ENCODE measurements at places on chromosomes 1 and 21. TPM values are rescaled to one million over a fixed set of nuclear protein-coding genes. Genes with fewer than 3 reads are reported as not detected.
A peak's percentile ranks its signal among the peaks of the same experiment; 100 is the strongest.

GRCh38 chr1:14167884-14168283, 430.6 kb upstream of the KAZN start:
- no peak for DNase-seq

- no peak for DNase-seq
Observed at GRCh38 chr1:30786264-30786991, 28.9 kb upstream of the LAPTM5 start.

- DNase-seq: no peak
Observed at GRCh38 chr21:42384156-42384945, 11.5 kb downstream of the TMPRSS3 start.

- no peak for DNase-seq
Observed at GRCh38 chr1:72324451-72324850, 42.1 kb upstream of the NEGR1 start.

DNA sequence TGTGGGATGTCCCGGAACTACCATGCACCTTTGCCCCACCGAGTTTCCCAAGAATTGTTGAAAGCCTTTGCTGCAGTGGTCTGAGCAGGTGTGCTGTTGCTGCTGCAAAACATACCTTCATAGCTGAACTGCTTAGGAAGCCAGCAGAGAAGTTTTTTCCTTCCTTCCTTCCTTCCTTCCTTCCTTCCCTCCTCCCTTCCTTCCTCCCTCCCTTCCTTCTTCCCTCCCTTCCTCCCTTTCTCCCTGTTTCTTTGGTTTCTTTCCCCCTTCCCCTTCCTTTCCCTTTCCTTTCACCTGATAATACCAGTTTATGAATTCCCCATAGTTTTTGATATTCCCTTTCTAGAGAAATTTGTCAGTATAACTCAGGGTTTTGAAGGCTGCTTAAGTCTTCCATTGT, 10.8 kb upstream of the SH3D21 start:
- DNase-seq: no peak

DNA sequence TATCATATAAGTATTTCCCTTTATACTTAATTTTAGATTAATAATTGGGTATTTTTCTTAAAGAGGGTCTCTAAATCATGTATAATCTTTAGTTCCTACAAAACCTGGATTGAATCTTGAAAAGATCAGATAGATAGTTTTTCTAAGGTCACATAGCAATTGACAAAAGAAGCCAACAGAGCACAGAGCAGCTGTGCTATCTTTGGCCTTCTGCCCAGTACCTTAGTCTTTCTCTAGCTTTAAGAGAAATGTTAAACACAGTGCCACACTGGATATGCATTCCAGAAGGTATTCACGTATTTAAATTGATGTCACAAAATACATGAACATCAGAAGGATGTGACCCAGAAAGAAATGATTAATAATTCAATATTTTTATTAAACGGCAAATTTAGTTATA, 86.8 kb downstream of the C21orf91 start:
- DNase-seq: peak; percentile 5

DNA sequence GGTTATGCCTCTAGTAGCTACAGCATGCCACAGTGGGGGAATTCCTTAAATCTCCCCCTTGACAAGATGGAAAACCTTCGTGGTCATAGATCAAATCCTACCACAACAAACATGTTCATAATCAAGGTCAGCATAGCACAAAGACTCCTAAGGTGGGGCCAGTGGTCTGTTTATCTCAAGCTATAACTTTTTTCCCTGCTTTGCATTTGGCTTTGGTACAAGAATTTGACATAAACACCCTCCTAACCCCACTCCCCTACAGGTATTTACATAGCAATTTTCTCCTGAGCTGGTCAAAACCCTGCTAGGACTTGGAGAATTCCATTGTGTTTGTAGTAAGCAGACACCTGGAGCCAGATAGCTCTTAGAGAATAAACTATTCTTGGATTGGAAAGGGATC, 58.5 kb downstream of the HIVEP3 start:
- no peak for DNase-seq

- DNase-seq: no peak
Observed at GRCh38 chr1:179126338-179127060, 44.6 kb downstream of the TOR3A start.

DNA sequence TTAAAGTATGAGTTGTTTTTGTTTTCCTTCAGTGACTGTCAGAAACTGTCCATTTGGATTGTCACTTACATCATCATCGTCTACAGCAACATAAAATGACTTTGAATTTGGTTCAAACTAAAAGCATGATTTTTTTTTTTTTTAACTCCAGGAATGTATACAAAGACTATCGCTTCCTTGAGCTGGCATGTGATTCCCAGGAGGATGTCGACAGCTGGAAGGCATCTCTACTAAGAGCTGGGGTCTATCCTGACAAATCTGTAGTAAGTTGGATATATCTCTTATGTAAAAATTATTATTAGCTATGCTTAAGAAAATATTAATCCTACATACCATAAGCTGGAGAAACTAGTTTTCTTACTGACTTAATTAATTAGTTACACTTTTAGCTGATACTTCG, 111.9 kb upstream of the C1orf105 start:
- peak; percentile 60 for DNase-seq

DNA sequence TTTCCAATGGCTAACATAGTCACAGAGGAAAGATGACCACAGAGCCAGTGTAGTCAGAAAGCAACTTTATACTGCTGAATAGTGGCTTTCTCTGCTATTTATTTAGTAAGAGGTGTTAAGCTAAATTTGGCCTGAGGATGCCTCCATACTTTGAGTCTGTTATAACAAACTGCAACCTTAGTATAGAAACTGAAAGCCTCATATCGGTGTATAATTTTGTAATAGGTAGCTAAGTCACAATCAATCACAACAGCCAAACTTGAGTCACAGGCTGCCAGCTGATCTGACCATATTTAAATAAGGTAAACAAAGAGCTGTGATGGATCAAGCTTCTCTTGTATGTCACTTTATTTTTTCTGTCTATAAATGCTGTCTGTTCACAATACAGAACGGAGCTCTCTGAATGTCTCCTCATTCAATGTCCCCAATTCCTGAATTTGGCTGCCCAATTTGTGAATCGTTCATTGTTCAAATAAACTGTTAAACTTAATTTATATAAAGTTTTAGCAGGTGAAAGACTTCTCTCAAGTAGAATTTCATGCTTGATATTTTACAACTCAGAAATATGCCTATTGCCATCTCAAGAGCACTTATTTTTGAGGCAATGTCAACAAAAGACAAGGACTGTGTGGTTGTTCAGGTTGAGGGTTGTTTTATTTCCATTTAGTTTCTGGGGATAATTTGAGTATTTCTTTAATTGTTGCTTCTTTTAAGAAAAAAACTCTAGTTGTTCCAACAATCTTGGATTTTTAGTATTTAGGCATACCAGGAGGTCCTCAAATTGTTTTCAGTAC, 339.7 kb upstream of the B3GALT2 start:
- DNase-seq: no peak

DNA sequence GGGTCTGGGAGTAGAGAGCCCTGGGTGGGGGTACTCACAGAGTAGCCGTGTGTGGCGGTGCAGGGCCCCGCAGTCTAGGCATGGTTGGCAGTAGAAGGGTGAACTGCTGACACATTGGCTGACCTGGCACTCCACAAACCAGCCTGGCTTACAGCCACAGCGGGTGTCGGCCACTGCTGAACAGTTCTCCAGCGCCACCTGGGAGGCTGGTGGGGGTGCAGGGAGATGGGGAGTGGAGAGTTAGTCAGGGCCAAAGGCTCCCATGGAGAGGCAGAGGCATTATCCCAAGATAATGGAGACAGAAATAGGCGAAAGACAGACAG, 1.5 kb downstream of the TNFRSF25 start:
- no peak for DNase-seq

GRCh38 chr1:198318085-198318484, 161.3 kb downstream of the NEK7 start:
- no peak for DNase-seq

- DNase-seq: no peak
Observed at GRCh38 chr21:25359724-25360123, 247.6 kb downstream of the MRPL39 start.

- DNase-seq: no peak
Observed at GRCh38 chr1:189350983-189351616, 1126.6 kb downstream of the BRINP3 start.

DNA sequence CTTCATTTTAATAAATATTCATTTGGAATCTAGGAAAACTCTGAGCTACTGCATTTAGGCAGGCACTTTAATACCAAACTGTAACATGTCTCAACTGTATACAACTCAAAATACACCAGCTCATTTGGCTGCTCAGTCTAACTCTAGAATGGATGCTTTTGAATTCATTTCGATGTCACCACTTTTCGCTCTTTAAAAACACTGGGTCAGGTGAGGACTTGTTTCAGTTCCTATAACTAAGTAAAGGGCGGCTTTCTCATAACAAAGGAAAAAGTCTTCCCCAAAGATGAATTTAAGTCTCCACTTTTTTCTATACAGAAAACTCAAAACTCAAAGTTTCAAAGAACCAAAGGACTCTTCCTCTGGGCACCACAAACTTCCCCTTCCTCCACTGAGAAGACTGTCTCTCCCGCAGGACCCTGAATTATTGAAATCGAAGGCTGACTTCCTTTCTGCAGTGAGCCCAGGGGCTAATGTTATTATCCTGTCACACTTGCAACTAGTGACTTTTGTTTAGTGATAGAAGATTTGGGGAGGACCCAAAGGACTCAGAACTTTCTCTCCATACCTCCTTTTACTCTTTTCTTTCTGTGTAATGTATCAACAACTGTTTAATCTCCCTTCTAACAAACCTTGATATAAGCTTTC, 9.7 kb upstream of the DHX9 start:
- DNase-seq: no peak

DNA sequence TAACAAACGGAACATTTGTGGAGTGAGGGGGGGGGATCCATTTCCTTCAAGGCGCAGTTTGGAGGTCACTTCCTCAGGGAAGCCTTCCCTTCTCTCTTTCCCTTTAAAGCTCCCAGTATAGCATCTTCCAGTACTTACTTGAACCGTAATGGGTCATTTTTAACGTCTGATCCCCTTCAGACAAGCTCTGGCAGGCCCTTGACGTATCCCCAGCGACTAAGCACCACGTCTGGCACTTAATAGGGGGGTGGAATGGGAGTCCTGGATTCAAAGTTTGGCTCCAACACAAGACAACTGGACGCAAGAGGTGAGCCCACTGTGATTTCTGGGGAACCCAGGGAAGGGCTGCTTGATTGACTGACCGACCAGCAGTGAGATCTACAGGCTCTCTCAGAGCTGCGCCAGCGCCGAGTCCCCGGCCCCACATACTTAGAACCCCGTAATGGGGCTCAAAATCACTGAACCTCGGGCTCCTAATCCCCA, 441 bp downstream of the YARS1 start:
- peak; percentile 34 for DNase-seq

GRCh38 chr1:78651241-78651640, 1.6 kb downstream of the IFI44 start:
- DNase-seq: peak; percentile 13

DNA sequence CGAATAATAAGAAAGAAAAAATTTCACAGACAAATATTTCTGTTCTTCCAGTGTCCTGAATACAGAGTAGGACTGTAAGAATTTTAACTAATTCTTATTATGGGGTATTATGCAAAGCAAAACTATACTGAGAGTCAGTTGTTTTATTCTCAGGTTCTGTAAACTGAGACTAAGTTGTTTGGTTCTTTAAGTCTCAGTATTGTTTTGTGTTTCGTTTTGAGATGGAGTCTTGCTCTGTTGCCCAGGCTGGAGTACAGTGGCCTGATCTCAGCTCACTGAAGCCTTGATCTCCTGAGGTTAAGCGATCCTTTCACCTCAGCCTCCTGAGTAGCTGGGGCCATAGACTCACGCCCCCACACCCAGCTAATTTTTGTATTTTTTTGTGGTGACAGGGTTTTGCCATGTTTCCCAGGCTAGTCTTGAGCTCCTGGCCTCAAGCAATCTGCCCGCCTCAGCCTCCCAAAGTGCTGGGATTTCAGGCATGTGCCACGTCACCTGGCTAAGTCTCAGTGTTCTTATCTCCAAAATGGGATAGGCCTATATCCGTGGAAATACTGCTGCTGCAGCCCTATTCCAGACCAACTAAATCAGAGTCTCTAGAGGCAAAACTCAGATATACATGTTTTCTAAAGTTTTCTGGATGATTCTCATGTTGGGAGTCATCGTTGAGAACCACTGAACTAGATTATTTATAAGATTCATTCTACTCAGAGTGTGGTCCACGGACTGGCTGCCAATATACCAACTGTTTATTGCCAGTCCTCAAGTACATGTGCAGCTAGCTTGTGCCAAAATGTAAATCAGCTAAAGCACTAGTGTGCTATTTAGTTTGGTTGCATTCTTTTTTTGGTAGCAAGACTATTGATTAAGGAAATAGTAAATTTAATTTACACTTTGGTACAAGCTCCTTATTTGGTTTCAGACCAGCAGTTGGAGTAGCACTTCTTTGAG, 116.6 kb downstream of the HS2ST1 start:
- DNase-seq: no peak

- peak; percentile 47 for DNase-seq
Observed at GRCh38 chr1:86183810-86184209, 27.2 kb upstream of the COL24A1 start.

- peak; percentile 70 for DNase-seq
Observed at GRCh38 chr1:234921266-234922062, 207.2 kb downstream of the TOMM20 start.

The CR1 gene
- total RNA-seq: not detected

The RGS4 gene
- 635 TPM for total RNA-seq

The OVAAL gene
- total RNA-seq: not detected

The NTRK1 gene
- not detected for total RNA-seq

The C4BPA gene
- not detected for total RNA-seq

The FMO3 gene
- total RNA-seq: not detected

The GLIS1 gene
- 0.28 TPM for total RNA-seq

The TRABD2B gene
- total RNA-seq: not detected

The LGR6 gene
- not detected for total RNA-seq

The CHIA gene
- total RNA-seq: not detected

The TESK2 gene
- 0.90 TPM for total RNA-seq

The LGALS8 gene
- 57.7 TPM for total RNA-seq

The DENND2C gene
- 3.1 TPM for total RNA-seq

The TRIM67 gene
- total RNA-seq: not detected

The COL11A1 gene
- total RNA-seq: 10.0 TPM

The MTF2 gene
- 33.3 TPM for total RNA-seq
